Renal pelvis (tissue), 12 donors: ENCODE measurements at places on chromosomes 3 and 15. TPM values are rescaled to one million over a fixed set of nuclear protein-coding genes. Genes with fewer than 3 reads are reported as not detected.

The ABI3BP gene
- 13.5 TPM for polyA plus RNA-seq

The SEMA6D gene
- polyA plus RNA-seq, result 28.0 TPM

The PLS1 gene
- polyA plus RNA-seq, result 25.8 TPM

The STRIT1 gene
- 1.5 TPM for polyA plus RNA-seq

The ZPLD1 gene
- polyA plus RNA-seq, result 0.41 TPM

- DNase-seq, result no peak
Observed at GRCh38 chr3:110430146-110430545, 641.5 kb upstream of the NECTIN3 start.

DNA sequence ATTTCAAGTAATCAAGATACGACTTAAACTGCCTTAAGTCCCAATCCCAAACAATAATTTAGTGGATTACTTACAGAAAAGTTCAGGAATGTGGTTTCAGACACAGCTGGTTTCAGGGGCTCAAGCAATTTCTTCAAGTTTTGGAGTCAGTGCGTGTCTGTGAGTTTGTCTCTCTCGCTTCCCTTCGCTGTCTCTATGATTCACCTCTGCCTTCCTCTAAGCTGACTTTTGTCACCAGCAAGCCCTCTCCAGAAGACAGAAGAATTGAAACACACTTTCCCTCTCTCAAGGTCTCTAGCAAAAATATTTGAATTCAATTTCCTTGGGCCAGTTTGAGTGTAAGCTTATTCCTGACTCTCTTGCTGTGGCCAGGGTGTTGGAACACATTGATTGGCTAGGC is 392.4 kb downstream of the EDEM1 start:
- no peak for DNase-seq

- DNase-seq, result no peak
Observed at GRCh38 chr3:190574473-190574872, 60.6 kb downstream of the IL1RAP start.
